NCI-H1694 treated with DMSO at 0.1 percent for 48 hours (cell line): ENCODE measurements at places on chromosomes 11 and 22.

DNA sequence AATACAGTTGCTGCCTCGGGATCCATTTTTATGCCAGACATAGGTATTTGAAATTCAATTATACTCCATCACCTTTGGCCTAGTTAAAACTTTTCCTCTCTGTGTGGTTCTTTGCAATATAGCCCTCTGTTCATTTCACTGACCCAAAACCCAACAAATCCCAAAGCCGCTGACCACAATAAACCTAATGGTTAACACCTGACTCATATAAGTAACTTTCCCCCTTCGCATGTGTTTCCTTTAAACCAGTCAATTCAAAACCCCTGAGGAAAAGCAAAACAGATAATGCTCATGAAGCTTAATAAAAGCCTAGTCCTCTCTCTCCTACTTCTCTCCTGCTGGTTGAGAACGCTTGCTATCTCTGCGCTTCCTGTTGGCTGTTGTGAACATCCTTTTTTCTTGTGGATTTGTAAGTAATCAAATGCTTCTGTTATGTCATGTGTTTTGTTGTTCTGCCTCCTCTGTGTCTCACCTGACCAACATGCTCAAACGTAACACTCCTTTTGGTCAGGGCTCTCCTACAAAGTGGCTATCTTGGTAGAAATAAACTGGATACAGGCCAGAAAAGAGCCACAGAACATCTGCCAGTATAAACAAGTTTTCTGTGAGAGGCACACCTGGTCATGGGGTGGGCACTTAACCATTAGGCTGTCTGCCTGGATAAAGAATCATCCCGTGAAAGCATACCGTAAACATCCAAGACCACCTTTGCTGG lies 652.6 kb downstream of the METTL15 start:
- DNase-seq, result no peak

GRCh38 chr11:104549019-104549418 lies 349.2 kb downstream of the CASP12 start:
- no peak for DNase-seq

- no peak for DNase-seq
Measured at GRCh38 chr11:90639461-90639993, 416.7 kb upstream of the CHORDC1 start.

DNA sequence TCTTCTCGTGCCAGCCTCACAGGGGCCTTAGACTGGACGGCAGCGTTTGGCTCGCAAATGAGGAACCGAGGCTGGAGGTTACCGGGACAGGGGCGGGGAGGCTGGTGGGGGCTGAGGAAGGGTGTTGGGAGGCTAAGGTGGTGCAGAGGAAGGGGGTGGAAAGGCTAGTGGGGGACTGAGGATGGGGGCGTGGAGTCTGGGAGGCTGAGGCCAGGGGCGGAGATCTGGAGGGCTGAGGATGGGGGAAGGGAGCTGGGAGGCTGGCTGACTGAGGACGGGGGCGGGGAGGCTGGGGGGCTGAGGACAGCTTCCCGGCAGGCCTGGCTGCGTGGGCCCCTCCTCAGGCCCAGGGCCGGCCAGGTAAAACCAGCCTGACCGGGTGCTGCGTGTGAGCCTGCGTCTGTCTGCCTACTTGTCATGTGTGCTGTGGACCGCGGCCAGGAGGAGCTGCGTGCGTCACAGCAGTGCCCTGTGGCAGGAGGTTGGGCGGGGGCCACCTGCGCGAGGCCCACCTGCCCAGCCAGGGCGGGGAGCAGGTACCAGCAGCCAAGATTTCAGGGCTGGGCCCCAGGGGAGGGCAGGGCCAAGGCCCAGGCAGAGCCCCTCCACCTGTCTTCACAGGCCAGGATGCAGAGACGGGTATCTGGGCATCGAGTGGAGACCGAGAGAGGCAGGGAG lies 9.4 kb upstream of the PIM3 start:
- DNase-seq, result no peak

DNA sequence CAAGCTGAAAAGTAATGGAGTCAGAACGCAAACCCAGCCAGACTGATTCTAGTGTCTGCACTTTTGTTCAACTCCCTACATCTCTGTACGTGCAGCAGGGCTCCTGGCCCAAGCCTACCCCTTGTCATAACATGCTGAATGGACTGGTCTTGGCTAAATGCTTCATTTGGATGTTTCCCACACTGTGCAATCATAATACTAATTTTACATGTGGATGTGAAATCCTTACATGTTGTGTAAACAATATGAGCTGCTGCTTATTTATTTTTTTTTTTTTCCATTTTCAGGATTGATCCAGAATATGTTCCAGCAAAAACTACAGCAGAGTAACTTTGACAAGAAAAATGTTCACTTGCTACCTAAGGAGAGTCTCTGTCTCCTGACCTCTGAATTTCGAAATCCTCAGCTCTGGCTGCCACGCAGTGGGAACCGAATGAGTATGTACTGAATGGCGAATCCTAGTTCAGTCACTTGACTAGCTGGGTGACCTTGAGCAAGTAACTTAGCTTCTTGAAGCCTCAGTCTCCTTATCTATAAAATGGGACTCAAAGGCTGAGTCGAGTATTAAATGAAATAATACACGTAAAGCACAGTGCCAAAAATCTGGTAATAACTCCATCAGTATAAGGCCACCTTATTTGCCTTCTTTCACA lies 133.4 kb downstream of the EHF start:
- DNase-seq, result no peak

DNA sequence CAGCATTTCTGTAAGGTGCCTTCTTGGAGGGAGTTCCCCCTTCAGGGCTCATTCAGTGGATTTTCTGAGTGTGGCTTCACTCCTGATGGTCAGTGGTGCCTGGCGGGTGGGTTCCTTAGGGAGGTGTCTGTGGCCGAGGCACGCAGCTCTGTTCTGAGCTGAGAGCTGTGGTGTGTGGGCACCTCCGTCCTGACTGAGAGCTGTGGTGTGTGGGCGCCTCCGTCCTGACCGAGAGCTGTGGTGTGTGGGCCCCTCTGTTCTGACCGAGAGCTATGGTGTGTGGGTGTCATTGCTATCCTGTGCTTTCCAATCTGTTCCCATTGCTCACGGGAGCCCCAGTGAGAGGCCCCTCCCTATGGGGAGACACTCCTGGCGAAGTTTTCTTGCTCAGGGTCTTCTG lies 39.8 kb downstream of the MUC6 start:
- DNase-seq, result no peak
